NCI-H1105 treated with DMSO at 0.1 percent for 48 hours (cell line): ENCODE measurements at places on chromosomes 12 and 14.

DNA sequence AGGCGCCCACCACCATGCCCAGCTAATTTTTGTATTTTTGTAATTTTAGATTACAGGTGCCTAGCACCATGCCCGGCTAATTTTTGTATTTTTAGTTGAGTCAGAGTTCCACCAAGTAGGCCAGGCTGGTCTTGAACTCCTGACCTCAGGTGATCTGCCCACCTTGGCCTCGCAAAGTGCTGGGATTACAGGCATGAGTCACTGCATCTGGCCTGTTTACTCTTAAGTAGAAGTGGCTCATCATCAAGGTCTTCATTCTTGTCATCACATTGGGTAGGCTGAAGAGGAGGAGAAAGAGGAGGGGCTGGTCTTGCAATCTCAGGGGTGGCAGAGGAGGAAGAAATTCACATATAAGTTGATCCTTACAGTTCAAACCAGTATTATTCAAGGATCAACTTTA is 152.4 kb upstream of the ATP2B1 start:
- DNase-seq: no peak

DNA sequence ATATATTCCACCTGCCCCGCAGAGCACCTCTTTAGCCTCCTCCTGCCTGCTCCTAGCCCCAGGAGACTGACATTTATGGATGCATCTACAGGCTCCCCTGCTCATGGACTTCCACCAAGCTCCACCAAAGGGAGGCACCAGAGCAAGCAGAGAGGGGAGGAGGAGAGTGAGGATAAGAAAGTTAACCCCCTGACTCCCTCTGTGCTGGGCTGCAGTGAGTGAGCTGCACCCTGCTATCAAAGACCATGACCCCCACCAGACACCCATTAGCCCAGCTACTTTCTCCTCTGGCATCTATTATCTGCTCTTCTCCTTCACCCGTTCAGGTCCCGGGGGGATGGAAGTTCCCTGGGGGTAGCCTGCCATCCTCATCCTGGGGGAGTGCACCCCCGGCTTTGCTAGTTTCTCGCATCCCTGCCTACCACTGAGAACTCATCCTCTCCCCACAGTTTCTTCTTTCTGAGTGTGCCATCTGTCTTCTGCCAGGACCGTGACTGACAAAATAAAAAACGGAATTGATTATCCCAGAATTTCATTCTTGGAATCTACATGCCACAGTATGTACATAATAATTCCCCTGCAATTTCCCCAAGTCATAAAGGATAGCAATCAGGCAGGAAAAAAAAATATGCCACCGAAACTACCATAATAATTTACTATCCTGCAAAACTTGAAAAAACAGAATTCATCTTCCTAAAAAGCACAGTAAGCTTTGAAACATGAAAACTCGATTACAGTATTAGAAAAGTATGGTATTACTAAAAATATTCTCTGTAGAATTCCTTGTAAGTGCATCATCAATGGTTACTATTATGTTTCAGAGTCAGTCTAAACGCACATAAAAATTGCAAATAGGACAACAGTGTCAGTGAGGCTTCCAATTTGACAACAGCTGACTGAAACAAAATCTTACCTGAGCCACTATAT is 45.2 kb downstream of the FOXN3 start:
- DNase-seq: no peak

DNA sequence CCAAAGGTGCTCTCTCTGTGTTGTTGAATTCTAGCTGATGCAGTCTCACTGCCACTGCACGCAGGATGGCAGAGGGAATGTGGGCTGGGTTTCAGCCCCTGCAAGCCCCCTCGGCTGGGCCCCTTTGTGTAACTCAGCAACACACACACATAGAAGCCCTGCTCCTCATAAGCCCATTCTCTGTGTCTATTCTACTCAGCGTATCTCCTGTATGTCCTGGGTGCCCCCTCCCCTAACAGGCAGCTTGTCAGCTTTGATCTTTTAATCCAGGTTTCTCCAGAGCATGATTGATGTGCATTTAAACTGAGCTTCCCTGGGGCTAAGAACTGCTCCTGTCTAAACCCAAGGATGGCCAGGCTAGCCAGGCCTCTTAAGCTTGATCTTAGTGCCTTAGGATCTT is 43.0 kb downstream of the SRRM4 start:
- DNase-seq: no peak

DNA sequence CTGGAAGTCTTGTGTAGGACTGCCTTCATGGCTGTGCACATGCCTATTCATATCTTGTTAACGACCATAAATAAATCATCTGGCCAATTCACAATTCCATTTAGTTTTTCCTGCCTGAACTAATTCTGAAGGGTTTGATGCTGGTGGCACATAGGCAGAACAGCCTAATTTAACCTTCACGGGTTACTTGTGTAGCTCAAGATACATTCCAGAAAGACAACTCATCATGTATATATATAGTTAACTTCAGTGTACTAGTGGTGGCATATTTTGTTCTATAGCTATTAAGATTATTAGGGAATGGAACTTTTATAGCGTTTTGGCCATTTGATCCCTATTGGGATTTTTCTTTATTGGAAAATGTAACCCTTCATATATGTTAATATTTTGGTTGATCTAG is 31.4 kb downstream of the CFAP54 start:
- no peak for DNase-seq

- no peak for DNase-seq
Measured at GRCh38 chr12:76197283-76197682, 112.8 kb upstream of the NAP1L1 start.

- DNase-seq: no peak
Measured at GRCh38 chr14:92945544-92945943, 22.6 kb downstream of the CHGA start.

- DNase-seq: no peak
Measured at GRCh38 chr12:26697217-26697616, 135.8 kb downstream of the ITPR2 start.

DNA sequence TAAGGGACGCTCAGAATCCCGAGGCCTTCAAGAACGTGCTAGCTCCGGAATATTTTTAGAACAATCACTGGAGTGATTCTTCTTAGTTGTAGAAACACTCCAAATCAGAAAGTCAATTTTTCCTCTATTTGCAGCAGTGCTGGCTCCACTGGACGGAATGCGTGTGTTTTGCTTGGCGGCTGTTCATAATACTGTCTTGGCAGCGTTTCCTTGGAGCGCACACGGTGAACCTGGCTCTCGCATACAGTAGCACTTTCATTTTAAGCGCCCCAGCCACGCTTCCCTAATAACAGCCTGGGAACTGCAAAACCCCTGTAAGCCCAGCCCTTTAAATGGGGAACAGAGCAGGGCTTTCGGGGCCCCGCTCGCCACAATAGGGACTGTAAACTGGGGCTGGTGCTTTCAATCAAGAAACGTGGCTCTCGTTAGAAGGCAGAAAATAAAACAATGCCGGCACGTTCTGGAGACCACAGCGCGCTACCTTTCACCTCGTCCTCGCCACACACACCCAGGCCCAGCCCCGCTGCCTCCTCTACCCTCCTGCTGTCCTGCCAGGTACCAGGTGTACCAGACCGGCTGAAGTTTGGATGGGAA is 79.9 kb downstream of the BCL11B start:
- DNase-seq: peak; percentile 79

DNA sequence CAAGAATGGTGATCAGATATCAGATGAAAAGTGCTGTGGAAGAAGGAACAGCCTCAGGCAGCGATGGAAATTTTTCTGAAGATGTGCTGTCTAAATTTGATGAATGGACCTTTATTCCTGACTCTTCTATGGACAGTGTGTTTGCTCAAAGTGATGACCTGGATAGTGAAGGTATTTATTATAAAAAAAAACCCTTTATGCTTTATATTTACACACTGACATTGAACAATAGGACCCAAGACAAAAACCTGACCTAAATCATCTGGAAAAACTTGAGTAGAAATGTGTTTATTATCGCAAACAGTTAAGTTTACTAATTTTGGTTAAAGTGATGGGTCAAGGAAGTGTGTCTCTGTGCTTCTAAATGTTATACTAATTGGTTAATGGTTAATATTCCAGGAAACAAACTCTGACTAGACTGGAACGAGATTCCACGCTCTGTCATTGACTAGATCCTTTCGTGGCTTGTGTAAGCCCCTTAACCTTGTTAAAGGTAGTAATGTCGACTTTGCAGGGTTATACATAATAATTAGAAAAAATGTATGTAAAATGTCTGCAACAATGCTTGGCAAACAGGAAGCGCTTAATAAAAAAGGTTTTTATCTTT is 62.7 kb downstream of the LRRK2 start:
- DNase-seq: no peak

DNA sequence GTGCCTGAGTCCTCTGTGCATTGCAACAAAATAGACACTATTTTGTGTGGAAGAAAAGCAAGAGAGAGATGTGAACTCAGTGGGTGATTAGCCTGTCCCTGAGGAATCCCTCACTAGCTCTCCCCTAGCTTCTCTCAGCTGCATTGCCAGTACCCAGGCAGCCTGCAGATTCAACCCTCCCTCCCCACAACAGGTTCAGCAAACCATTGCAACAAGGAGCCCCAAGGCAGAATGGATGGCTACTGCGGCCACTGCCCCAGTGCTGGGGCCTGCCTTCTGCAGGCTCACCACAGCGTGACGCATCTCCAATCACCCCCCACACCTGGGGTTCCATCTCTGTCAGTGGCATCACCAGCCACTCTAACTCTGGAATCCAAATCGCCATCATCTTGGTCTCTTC is 2.3 kb downstream of the CRACR2A start:
- no peak for DNase-seq

DNA sequence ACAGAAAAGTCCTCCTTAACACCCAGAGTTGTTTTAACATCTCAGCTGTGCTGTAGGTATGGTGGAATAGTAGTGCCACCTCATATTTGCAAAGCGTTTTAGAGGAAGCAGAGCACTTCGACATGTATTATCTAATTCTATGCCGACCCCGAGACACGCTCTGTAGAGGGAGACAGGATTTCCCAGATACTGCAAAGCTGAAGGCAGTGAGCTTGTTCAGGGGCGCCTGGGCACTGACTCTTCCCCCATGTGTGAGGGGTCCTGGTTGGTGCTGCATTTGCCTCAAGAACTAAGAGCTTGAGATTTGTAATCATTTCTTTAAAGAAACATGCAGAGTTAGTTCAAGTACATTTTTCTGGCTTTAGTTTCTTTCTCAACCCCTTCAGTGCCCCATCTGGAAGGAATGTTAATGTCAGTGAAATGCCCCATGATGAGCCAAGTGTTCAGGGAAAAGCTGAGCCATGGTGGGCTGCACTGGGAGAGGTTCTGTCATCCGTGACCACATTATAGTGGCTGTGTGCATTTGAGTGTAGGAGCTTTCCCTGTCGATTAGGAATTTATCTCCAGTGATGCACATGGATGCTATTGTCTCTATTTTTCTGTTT is 66.3 kb downstream of the MBIP start:
- DNase-seq: no peak

- no peak for DNase-seq
Measured at GRCh38 chr12:118060301-118061010, 523 bp downstream of the WSB2 start.

GRCh38 chr14:29352706-29353080 is 575.0 kb downstream of the PRKD1 start:
- DNase-seq: no peak

- DNase-seq: no peak
Measured at GRCh38 chr12:124673801-124674617, 106.6 kb upstream of the NCOR2 start.

- DNase-seq: peak; percentile 77
Measured at GRCh38 chr12:66066137-66066928, 64.2 kb downstream of the LLPH start.

- DNase-seq: no peak
Measured at GRCh38 chr14:105204931-105205672, 24.0 kb upstream of the NUDT14 start.

GRCh38 chr12:68623984-68624383 is 13.3 kb downstream of the RAP1B start:
- DNase-seq: no peak

GRCh38 chr14:91036741-91037469 is 23.5 kb downstream of the RPS6KA5 start:
- no peak for DNase-seq

DNA sequence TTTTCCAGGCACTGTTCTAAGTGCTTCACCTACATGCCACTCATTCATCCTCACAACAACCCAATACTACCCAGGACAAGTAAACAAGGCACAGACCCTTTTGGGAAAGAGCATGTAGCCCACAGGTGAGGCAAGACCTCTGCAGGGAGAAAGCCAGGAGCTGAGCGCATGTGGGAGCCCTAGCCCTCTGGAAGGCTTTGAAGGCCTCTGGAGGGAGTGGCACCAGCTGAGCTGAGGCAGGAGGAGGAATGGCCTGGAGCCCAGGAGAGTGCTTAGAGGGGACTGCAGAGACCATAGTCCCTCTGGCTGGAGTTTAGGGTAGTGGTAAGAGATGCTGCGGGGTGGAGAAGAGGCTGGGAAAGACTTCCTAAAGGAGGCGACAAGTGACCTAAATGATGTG is 516.5 kb downstream of the FUT8 start:
- no peak for DNase-seq

DNA sequence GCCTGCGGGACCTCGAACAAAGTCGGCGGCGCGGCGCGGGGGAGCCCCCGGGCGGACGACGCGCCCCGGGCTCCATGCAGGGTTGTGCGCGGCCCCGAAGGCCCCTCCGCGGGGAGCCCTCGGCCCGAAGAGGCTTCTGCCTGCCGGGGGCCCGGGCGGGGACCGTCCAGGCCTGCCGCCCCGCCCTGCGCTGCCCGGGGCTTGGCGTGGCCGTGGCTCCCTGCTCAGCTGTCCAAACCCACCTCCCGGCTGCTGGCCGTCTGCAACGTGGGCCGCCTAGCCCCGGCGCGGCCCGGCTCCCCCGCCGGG is 670 bp downstream of the DYRK2 start:
- DNase-seq: no peak

- no peak for DNase-seq
Measured at GRCh38 chr14:32142754-32143437, 58.9 kb upstream of the RNU6-7 start.

DNA sequence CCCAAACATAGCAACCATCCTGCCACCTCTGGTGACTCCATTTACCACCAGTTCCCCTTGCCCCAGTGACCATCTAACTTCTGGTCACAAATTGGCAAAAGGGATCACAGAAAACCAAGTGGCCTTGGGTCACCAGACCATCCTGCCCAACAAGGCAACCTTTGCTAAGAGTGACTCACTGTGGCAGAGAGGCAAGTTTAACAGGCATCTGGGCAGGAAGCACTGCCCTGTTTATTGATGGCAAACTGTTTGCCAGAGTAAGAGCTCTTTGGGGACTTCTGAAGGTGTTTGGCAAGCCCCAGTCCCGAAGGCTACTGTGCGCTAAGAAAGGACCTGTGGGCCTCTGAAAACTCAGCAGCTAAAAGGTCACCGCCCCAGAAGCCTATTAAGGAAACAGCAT is 28.2 kb upstream of the TMEM233 start:
- DNase-seq: no peak

DNA sequence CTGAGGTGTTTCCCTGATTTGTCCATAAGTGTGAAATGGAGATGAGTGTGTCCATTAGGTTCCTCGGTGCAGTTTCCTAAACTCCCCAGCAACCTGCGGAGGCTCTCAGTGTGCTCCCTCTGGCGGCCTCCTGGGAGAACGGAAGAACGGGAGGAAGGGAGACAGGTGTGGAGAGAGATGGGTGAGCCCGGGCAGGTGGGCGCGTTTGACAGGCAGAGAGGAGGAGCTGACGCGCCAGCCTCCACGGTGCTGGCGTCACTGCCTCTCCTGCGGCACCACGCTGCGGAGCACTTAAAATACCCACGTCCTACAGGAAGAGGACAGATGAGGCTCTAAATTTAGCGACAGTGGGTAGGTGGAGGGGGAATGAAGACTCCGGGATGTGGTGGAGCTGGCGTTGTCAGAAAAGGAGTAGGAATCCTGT is 26.8 kb upstream of the PEX5 start:
- DNase-seq: peak; percentile 89

GRCh38 chr14:84857571-84857970 is 672.4 kb upstream of the FLRT2 start:
- no peak for DNase-seq

GRCh38 chr12:33357181-33357580 is 82.4 kb downstream of the SYT10 start:
- DNase-seq: no peak
